ENCODE measurements at places on chromosomes 12 and 14. TPM values are rescaled to one million over a fixed set of nuclear protein-coding genes. Genes with fewer than 3 reads are reported as not detected.
A peak's percentile ranks its signal among the peaks of the same experiment; 100 is the strongest.

DNA sequence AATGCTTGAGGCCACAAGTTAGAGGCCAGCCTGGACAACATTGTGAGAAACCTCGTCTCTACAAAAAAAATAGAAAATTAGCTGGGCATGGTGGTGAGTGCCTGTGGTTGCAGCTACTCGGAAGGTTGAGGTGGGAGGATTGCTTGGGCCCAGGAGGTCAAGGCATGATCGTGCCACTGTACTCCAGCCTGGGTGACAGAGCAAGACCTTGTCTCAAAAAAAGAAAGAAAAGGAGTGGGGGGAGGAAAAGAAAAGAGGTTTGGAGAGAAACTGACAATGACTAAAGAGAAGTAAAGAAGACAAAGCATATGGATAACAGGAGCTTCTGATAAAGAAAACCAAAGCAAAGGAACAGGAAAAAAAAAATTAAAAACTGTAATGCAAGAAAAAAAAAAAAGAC, 37.4 kb upstream of the SELPLG start:
- no peak overlapping the region for H3K4me3 ChIP-seq
- H3K36me3 ChIP-seq = no peaks in the 10 kb centered on the region
- H3K27ac ChIP-seq = no peak overlapping the region
- no peak for DNase-seq
- no peaks in the 10 kb centered on the region for H3K4me1 ChIP-seq

DNA sequence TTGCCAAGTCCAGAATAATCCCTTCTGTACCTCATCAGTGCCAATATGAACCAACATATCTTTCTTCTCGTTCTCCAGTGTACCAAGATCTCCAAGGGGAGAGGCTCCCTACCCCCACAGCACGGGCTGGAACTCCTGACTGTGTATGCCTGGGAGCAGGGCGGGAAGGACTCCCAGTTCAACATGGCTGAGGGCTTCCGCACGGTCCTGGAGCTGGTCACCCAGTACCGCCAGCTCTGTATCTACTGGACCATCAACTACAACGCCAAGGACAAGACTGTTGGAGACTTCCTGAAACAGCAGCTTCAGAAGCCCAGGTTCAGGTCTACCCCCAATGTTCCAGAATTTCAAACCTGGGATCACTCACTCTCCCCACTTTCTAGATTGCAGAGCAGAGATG, 10.5 kb upstream of the OAS2 start:
- H3K4me3 ChIP-seq = no peak overlapping the region
- H3K27ac ChIP-seq = no peak overlapping the region
- no peaks in the 10 kb centered on the region for H3K4me1 ChIP-seq
- DNase-seq = no peak
- no peaks in the 10 kb centered on the region for H3K36me3 ChIP-seq

DNA sequence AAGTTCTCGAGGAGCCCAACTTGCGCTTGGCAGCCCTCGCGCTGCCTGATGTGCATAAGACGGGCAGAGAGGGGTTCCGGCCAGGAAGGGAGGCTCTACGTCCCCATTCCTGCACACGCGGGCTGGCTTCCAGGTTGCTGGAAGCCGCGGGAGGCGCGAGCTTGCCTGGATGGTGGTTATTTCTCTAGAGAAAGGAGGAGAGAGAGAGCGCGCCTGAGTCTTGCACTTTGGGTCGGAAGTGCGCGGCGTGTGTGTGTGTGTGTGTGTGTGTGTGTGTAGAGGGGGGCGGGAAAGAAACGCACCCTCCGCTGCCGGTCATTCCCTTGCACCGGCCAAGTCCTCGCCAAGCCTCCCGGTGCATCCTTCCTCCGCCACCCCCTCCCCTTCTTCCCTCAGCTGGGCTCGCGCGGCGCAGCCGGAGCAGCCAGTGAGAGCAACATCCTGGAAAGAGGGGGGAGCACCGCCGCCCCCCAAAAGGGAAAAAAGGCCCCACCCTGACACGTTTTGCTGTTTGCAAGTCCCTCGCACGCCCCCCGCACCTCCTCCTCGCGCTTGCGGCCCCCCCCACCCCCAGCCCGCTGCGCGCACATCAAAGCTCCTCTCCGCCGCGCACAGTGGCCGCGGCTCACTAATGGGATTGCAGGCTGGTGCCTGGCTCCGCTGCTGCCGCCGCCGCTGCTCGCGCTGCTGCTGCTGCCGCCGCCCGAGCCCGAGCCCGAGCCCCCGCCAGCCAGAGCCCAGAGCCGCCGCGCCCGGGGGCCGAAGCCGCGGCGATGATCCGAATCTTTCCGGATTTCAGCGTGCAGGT, 4.4 kb upstream of the NPAS3 start:
- H3K27me3 ChIP-seq = peaks cover 9% of the 10 kb centered on the region
- no peak overlapping the region for H3K27ac ChIP-seq
- DNase-seq = no peak
- no peaks in the 10 kb centered on the region for H3K36me3 ChIP-seq
- peak overlapping the region; percentile 30 for H3K4me3 ChIP-seq

Gene ZDHHC22
- 0.11 TPM for total RNA-seq

- H3K4me1 ChIP-seq = no peaks in the 10 kb centered on the region
- no peak overlapping the region for H3K4me3 ChIP-seq
- DNase-seq = no peak
- no peak overlapping the region for H3K27ac ChIP-seq
These were observed 868.8 kb upstream of the TMEM132C start for GRCh38 chr12:127398016-127398710.
